ENCODE measurements at places on chromosomes 1 and 21.

- no peaks in the 10 kb centered on the region for H3K4me1 ChIP-seq
- H3K36me3 ChIP-seq, result no peaks in the 10 kb centered on the region
- H3K27ac ChIP-seq, result no peak overlapping the region
- no peaks in the 10 kb centered on the region for H3K27me3 ChIP-seq
- DNase-seq, result no peak
These were observed 97.9 kb upstream of the MARK1 start for GRCh38 chr1:220430059-220430458.

DNA sequence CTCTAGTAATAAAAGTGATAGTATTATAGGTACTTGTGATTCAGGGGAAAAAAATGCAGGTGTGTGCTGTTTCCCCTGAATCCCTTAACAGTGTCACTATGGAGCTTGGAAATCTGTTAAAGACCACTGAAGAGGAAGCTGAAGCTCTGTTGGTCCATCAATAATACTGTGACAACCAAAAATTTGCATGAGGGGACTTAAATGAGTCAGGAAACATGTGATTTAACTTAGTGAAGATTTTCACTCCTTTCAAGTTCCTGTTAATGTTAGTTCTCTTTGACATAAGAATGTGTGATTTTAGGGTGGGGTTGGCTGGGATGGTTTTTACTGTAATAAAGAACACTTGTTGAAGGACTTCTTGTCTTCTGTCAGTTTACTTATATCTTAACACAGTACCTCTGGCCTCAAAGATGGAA, 32.0 kb downstream of the VANGL2 start:
- no peak for DNase-seq
- H3K27ac ChIP-seq, result no peak overlapping the region
- H3K36me3 ChIP-seq, result no peaks in the 10 kb centered on the region
- peaks cover 39% of the 10 kb centered on the region for H3K4me1 ChIP-seq
- H3K4me3 ChIP-seq, result no peak overlapping the region

DNA sequence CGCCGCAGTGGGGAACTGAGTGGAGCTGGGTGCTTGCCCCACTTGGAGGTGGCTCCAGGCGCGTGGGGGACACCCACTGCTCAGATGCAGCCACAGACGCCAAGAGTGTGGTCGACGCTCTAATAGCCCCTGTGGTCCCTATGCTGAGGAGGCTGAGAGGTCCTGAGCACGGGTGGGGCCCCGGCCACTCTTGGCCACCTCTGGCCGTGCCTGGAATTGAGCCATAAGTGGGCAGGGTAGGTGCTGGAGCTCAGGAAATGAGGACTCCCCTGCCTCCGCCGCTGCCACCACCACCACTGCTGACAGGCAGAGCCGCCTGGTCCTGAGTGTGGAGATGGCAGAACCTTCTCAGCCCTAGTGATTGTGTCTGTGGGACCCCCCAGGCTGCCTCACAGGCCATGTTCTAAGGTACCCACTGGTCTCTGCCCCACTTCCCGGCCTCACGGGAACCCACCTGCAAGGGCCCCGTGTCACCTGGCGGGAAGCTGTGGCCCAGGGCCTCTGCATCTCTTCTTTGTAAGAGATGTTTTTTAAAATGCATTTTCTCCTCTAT, 34.6 kb upstream of the DIP2A start:
- H3K36me3 ChIP-seq, result peaks cover 17% of the 10 kb centered on the region
- H3K4me1 ChIP-seq, result peaks cover 4% of the 10 kb centered on the region
- H3K27me3 ChIP-seq, result no peaks in the 10 kb centered on the region
- DNase-seq, result no peak

DNA sequence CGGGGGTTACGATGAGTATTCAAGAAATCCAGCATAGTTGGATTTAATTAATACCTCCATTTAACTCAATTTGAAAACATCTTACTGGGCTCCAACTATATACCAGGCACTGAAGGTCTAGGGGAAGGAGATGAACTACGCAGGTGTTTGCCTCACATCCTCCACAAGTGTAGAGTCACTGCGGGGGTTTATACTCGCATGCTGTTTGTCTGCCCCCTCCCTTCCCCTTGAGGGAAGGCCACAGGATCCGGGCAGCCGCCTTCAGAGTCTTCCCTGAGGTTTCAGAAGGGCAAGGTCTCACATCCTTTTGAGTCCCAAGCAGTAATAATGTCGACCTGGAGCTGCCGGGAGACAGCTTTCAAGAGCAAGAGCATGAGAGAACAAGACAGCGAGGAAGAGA, 142.4 kb upstream of the GALNT2 start:
- H3K4me3 ChIP-seq, result no peak overlapping the region
- H3K27ac ChIP-seq, result no peak overlapping the region
- no peaks in the 10 kb centered on the region for H3K27me3 ChIP-seq
- DNase-seq, result no peak
- no peaks in the 10 kb centered on the region for H3K4me1 ChIP-seq

- H3K4me3 ChIP-seq, result no peak overlapping the region
- no peaks in the 10 kb centered on the region for H3K27me3 ChIP-seq
- no peaks in the 10 kb centered on the region for H3K36me3 ChIP-seq
These were observed 1204.6 kb upstream of the TMPRSS15 start for GRCh38 chr21:19608101-19608621.

DNA sequence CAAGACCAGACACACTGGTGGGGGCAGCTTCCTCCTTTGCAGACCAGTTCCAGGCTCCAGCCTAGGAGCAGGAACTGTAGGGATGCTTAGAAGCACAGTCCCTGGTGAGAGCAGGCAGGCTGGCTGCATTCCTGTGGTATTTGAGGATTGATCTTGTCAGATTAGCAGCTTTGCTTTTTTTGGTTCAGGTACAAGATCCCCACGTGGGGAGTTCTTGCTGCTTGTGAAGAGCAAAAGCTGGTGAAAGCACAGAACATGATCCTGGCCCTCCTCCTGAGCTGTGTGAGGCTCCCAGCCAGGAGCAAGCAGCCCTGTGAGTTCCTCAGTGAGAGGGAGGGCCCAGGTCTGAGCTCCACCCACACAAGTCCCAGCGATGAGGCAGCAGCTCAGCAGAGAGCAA, 75.3 kb upstream of the ARTN start:
- no peak overlapping the region for H3K27ac ChIP-seq
- H3K36me3 ChIP-seq, result peaks cover 5% of the 10 kb centered on the region
- H3K27me3 ChIP-seq, result no peaks in the 10 kb centered on the region
- no peak overlapping the region for H3K4me3 ChIP-seq
- H3K4me1 ChIP-seq, result no peaks in the 10 kb centered on the region
- no peak for DNase-seq

GRCh38 chr21:17848228-17848627, 29.1 kb upstream of the C21orf91 start:
- H3K4me3 ChIP-seq, result no peak overlapping the region
- H3K27me3 ChIP-seq, result no peaks in the 10 kb centered on the region
- no peak for DNase-seq
- no peaks in the 10 kb centered on the region for H3K36me3 ChIP-seq
- no peaks in the 10 kb centered on the region for H3K4me1 ChIP-seq
- no peak overlapping the region for H3K27ac ChIP-seq

DNA sequence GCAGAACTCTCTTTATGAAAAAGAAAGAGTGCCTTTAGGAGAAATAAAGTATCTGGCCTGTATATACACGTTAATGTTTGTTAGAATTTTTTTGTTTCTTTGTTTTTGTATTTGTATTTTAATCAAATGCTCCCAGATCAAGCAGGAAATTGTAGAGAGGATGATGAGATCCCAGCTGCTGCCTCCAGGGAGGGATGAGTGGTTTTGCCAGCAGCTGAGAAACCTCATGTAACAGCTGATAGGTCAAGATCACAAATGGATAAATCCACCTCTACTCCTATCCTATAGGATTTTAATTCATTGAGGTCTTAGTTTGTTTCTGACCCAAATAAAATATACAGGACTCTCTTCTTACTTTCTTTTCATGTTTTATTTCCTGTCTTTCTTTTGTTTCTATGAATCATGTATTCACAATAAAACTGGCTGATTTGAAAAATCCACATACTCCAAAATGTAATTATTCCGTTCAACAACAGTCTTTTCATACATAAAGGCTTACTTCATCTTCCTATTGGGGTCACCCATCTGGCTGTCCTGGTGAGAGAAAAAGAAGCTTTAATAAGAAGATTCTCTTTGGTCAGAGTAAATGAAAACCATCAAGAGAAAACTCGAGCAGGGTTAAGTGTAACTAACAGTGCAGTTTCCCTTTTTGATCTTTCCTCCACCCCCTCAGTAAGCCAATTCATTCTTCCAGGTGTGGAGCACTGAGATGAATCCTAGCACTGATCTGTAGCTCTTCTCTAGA, 129.3 kb upstream of the PLPPR5 start:
- DNase-seq, result no peak
- no peaks in the 10 kb centered on the region for H3K4me1 ChIP-seq
- H3K4me3 ChIP-seq, result no peak overlapping the region

DNA sequence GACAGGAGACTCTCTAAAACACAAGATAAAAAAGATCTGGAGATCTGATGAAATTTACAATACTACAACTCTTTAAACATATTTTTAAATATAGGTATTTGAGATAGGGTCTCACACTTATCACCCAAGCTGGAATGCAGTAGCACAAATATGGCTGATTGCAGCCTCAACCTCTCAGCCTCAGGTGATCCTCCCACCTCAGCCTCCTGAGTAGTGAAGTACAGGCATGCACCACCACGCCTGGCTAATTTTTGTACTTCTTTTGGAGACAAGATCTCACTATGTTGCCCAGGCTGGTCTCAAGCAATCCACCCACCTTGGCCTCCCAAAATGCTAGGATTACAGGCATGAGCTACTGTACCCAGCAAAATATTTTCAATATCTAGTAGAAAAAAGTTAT, 170.0 kb upstream of the NR5A2 start:
- no peak for DNase-seq
- H3K4me3 ChIP-seq, result no peak overlapping the region
- no peak overlapping the region for H3K27ac ChIP-seq
- H3K27me3 ChIP-seq, result no peaks in the 10 kb centered on the region
- H3K4me1 ChIP-seq, result no peaks in the 10 kb centered on the region
- H3K36me3 ChIP-seq, result no peaks in the 10 kb centered on the region

GRCh38 chr1:8136766-8137165, 110.7 kb upstream of the ERRFI1 start:
- no peak overlapping the region for H3K4me3 ChIP-seq
- no peaks in the 10 kb centered on the region for H3K4me1 ChIP-seq
- no peaks in the 10 kb centered on the region for H3K27me3 ChIP-seq
- H3K27ac ChIP-seq, result no peak overlapping the region
- no peak for DNase-seq
- no peaks in the 10 kb centered on the region for H3K36me3 ChIP-seq

- no peak overlapping the region for H3K27ac ChIP-seq
- DNase-seq, result no peak
- H3K36me3 ChIP-seq, result no peaks in the 10 kb centered on the region
- H3K4me1 ChIP-seq, result no peaks in the 10 kb centered on the region
These were observed 502.7 kb downstream of the NUF2 start for GRCh38 chr1:163824490-163824889.

GRCh38 chr1:13461977-13462376, 51.7 kb downstream of the PRAMEF20 start:
- no peak for DNase-seq
- H3K4me3 ChIP-seq, result no peak overlapping the region
- H3K27me3 ChIP-seq, result no peaks in the 10 kb centered on the region
- H3K4me1 ChIP-seq, result no peaks in the 10 kb centered on the region

DNA sequence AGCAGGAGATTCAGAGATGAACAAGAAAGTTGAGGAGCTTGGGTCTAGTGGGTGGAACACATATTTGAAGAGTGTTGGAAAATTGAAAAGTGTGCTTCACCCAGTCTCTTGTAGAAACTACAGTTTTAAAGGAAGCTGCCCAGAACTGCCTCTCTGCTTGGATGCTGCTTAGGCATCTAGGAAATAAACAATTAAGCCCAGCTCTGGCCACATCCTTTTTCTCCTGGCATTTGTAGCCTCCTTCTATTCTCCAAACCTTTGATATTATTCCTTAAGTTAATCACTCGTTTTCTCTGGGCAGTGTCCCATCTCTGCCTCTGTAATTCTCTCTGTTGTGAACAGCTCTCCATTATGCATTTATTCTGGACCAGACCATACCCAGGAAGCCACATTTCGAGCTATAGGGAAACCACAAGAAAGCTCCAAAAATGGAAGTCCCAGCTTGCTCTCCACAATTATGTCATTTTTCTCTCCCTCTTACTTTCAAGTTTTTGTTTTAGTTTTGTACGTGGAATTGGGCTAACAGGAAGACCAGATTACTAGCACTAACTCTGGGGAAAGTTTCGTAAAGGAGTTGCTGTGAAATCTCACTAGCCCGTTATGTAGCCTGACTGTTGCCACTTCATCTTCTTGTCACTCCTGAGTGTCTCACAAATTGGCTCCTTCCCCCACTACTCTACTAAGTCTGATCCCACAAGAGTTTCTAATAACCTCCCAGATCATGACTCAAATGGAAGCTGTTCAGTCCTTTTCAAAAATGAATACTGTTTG, 102.2 kb downstream of the NTMT2 start:
- no peaks in the 10 kb centered on the region for H3K36me3 ChIP-seq
- no peak overlapping the region for H3K4me3 ChIP-seq
- no peaks in the 10 kb centered on the region for H3K4me1 ChIP-seq
- no peak overlapping the region for H3K27ac ChIP-seq
- no peaks in the 10 kb centered on the region for H3K27me3 ChIP-seq
- DNase-seq, result no peak

DNA sequence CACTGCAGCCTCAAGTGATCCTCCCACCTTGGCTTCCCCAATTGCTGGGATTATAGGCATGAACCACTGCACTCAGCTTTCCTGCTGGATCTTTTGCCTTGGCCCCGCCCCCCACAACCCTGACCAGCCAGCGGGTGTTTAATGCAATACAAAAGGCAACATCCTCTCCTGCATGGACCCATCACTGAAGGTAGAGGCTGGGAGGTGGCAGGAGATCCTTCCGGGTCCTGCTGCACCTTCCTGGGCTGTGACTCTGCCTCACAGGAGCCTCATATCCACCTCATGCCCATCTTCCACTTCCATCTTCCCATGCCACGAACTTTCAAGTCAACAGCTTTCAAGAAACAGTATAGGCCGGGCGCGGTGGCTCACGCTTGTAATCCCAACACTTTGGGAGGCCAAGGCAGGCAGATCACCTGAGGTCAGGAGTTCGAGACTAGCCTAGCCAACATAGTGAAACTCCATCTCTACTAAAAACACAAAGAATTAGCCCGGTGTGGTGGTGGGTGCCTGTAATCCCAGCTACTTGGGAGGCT, 11.7 kb upstream of the WNT9A start:
- H3K4me3 ChIP-seq, result no peak overlapping the region
- H3K4me1 ChIP-seq, result no peaks in the 10 kb centered on the region
- no peak overlapping the region for H3K27ac ChIP-seq
- H3K36me3 ChIP-seq, result no peaks in the 10 kb centered on the region

DNA sequence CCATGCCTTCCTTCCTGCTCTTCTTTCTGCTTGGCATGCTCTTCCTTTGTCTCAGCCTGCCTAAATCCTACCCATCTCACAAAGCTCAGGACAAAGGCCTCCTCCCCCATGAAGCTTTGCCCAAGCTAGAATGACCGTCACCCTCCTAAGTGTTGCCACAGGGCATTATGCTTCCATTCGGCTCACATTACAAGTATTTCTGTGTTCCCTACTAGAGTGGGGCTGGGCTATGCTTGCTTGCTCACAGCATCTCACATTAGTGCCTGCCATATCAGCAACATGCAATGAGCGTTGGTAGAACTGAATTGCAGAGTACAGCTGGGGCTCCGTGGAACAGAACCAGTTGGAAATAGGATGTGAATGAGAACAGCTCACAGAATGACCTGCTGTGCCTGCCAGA, 82.8 kb downstream of the CD58 start:
- no peaks in the 10 kb centered on the region for H3K4me1 ChIP-seq
- H3K27me3 ChIP-seq, result no peaks in the 10 kb centered on the region
- no peaks in the 10 kb centered on the region for H3K36me3 ChIP-seq
- no peak overlapping the region for H3K4me3 ChIP-seq
- H3K27ac ChIP-seq, result no peak overlapping the region

GRCh38 chr1:88509379-88509778, 174.7 kb upstream of the PKN2 start:
- no peak for DNase-seq
- H3K27me3 ChIP-seq, result no peaks in the 10 kb centered on the region
- H3K27ac ChIP-seq, result no peak overlapping the region
- no peaks in the 10 kb centered on the region for H3K4me1 ChIP-seq

Data from effector memory CD4-positive, alpha-beta T cell (primary cell).